AG04450 (cell line): ENCODE measurements at places on chromosomes 5 and 9.

DNA sequence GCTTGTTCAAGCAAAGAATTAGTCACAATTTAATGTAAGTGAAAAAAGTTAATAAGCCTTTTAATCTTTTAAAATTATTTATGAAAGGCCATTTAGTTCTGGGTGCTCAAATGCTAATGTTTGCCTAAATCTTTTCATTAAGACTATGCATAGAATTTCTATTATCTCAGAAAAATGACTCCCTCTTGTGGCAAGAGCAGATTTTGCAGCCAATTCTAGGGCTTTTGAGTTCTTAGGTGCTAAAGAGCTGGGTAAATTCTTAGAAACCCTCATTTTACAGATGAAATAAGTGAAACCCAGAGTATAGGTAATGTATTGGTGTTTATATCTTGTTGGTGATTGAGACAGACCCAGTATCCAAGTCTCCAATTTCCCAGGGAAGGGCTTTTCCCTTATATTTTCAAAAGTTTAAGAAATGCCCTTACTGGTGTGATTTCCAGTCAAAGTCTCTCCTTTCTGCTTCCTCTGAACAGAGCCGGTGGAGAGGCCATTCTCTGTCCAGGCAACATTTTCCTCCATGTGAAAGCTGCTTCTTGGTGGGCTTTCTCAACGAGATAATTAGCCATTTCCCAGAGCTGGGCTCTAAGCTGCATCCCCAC is 24.1 kb upstream of the PCSK5 start:
- DNase-seq = no peak

- no peak for DNase-seq
These were observed 72.7 kb downstream of the TTLL11 start for GRCh38 chr9:122020398-122020797.

GRCh38 chr5:72093824-72094223 is 13.5 kb upstream of the MAP1B start:
- no peak for DNase-seq

DNA sequence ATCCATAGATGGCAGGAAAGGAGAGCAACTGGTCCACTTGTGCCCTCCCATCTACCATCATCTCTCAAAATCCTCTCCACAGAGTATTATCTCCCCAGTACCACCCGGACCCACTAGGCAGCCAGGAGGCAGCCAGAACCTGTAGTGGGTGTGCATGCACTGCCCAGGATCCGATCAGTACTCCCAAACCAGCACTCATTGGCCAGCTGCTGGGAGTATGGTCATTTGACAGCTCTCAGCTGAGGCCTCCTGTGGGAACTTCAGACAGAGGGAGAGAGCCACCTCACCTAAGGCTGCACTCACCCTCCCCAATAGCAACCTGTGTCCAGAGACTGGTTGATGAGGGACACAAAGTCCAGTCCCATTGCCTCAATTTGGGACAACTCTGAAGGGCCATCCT is 286.0 kb downstream of the TRIM36 start:
- no peak for DNase-seq

DNA sequence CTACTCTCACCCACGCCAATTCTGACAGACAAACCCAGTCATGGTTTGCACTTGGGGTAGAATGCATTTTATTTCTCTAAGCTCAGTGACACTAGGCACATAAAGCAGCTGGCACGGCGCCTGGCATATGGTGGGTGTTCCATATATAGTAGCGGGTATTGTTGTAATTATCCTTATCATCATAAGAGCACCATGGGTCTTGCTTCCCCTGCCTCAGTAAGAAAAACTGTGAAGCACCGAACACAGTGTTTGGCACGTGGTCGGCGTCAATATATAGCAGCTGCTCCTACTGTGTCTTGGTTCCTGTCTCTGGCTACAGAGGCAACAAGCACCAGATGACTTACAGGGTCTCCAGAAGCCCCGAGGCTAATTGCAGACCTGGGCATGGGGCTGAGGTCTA is 194.1 kb upstream of the PANK3 start:
- no peak for DNase-seq

DNA sequence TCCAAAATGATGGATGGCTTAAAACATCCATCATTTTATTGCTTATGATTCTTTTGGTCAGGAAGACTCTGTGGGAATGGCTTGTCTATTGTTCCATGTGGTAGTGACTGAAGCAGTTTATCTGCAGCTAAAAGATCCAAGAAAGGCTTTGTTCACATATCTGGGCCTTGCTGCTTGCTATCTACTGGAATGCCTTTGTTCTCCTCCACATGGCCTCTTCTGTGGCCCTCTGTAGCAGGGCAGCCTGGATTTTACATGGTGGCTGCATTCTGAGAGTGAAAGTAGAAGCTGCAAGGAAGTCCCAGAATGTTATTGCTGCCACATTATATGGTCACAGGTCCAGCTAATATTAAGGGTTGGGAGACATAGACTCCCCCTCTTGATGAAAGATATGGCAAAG is 35.1 kb downstream of the DMXL1 start:
- DNase-seq = no peak

- DNase-seq = peak; percentile 4
These were observed 27.9 kb upstream of the CTNNA1 start for GRCh38 chr5:138725153-138725817.

DNA sequence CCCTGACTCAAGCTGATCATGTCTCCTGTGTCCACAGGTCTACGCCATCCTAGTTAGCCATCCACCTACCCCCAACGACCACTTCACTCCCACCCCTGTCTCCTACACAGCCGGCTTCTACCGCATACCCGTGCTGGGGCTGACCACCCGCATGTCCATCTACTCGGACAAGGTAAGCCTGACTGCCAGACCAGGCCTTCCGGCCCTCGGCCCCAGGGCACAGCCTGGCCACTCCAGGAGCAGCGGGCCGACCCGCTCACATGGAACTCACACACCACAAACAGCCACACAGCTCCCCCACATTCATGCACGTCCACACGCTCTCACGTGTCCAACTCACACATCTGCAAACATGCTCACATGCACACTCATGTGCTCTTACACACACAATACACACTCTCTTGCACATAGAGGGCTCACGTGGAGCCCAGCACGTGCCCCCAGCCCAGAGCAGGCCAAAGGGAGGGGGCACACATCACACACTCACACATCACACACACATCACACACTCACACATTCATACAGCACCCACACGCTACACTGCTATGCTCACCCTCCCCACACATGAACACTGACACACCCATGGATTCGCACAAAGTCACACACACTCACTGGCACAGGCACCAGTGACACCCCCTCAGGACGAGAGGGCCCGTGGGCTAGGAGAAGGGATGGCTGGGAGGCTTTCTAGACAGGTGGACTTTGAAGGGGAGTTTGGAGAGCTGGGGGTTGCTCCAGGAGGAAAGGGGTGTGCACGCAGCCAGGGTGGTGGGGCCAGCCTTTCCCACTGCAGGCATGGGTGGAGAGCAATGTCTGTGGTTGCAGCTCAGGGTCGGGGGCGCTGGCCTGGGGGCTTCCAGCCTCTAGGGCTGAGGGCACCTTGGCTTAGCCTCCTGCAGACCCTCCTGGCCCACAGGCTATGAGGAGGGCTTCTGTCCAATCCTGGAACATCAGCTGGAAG is 3.3 kb downstream of the GRIN1 start:
- no peak for DNase-seq

DNA sequence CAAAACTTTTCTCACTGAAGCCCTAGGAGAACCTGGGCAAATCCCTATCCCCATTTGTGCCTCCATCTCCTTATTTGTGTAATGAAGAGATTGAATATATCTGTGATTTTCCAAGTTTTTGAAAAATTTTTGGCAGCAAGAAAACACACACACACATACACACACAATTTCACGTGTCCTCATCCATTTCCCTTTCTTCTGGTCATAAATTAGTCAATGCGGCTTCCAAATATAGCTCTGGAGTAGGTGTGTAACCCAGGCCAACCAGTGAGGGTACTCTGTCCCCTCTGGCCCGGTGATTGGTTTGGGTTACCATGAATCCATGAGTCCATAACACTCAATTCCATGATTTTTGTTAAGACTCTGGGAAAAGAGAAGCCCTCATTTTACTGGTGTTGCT is 12.7 kb downstream of the CSF1R start:
- DNase-seq = no peak

DNA sequence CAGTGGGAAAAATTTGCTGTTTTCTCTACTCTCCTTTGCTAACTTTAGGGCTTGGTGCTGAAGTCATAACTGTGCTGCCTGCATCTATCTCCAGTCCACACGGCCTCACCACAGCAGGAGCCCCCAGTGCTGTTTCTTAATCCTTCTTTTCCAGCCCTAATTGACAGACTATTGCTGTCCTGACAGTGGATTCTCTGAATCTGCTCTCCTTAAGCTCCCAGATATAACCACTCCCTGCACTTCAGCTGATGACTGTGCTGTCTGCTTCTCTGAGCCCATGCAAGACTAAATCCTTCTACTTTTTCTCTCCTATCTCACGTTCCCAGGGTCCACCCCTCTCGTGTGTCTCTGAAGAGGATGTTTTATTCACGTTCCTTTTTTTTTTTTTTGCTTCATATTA is 19.7 kb upstream of the GRIA1 start:
- no peak for DNase-seq

GRCh38 chr5:68431601-68432337 is 216.2 kb downstream of the PIK3R1 start:
- no peak for DNase-seq

DNA sequence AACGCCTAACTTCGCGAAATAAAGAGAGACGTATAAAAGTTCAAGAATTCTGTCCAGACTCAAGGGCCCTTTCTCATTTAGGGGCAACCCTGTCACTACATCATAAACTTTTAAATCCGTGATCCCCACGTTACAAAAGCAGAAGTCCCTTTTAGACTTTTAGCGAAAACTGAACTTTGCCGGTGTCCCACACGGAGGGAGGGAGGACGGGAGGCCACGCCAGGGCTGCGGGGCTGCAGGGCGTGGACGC is 515 bp upstream of the F2R start:
- DNase-seq = no peak

DNA sequence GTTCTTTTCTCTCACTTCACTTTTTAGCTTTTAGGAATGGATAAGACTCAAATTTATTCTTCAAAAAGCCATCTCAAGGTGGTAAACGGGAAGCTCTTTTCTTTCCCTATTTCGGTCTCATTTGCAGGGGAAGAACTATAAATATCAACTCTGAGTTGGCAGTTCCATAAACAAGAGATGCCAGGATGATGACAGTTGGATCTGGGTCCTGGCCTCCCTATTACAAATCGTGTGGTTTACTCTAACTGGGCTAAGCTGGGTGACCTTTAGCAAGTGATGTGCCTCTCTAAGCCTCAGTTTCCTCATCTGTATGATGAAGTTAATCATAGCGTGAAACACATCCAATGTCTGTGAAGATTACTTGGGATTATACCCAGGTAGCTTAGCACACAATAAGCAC is 44.2 kb downstream of the TLE4 start:
- DNase-seq = no peak

DNA sequence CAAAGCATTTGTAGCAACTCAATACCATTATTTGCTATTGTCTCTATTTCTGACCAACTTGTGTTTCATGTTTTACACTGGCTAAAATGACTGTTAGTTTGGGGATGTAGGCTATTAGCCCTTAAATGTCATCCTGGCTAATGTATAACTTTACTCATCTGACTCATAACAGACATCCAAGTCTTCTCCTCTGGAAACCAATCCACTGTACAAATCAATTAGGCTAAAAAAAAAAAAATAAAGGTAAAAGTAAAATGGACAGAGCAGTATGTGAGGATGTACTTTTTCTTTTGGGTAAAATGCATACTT is 20.6 kb downstream of the MEGF9 start:
- DNase-seq = no peak

DNA sequence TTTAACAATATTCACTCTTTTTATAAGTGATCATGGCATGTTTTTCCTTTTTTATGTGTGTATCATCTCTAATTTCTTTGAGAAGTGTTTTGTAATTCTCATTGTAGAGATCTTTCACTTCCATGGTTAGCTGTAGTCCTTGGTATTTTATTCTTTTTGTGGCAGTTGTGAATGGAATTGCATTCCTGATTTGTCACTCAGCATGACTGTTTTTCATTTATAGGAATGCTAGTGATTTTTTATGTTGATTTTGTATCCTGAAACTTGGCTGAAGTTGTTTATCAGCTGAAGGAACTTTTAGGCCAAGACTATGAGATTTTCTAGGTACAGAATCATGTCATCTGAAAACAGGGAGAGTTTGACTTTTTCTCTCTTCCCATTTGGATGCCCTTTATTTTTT is 13.1 kb upstream of the SPINK13 start:
- DNase-seq = no peak

GRCh38 chr9:72844440-72844768 is 108.4 kb downstream of the ALDH1A1 start:
- DNase-seq = no peak

GRCh38 chr5:174572591-174572990 is 151.8 kb upstream of the MSX2 start:
- DNase-seq = no peak

GRCh38 chr9:121261107-121261460 is 6.9 kb upstream of the GSN start:
- DNase-seq = no peak

DNA sequence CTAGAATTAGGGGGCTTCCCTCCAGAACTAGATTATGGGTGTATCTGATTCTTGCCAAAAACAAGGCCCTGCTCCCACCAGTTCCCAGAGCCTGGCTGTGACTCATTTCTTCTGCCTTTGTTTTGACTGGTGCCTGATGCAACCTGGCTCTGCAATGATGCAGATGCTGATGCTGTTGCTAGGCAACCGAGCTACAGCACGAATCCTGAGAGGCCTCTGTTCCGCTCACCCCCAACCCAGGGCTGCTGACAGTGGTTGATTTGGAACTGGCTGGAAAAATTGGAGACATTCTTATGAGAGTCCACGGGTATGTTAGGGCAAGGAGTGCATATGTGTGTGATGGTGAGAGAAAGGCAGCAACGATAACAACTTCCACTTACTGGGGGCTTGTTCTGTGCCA is 100.3 kb downstream of the NSG2 start:
- no peak for DNase-seq

DNA sequence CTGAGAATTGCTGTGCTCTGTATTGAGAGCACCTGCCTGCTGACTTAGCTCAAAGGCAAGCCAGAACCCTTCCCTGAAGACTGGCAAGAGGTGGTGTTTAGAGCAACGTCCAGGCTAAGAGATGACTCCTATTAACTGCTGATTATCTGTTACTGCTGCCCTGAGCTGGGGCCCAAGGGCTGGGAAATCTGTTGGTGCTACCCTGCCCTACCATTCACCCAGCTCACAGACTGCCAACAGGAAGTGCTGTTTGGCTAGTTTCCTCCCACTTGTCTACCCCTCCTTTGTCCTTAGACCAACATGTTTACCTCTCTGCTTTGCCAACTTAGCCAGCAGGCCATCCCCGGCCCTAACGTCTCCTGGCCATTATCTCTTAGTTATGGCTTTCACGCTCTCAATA is 6.9 kb downstream of the RAB24 start:
- no peak for DNase-seq

GRCh38 chr5:135543001-135543484 is 7.3 kb upstream of the NEUROG1 start:
- DNase-seq = no peak

- no peak for DNase-seq
These were observed 12.2 kb downstream of the RNF130 start for GRCh38 chr5:180059326-180059725.
